Fibroblast of the aortic adventitia (primary cell): ENCODE measurements at places on chromosomes 1 and 21. TPM values are rescaled to one million over a fixed set of nuclear protein-coding genes. Genes with fewer than 3 reads are reported as not detected.

- no peak for DNase-seq
These were observed 46.5 kb downstream of the NENF start for GRCh38 chr1:212479188-212479587.

Gene ADCY10
- total RNA-seq = 0.09 and 0.25 TPM in 2 replicates

Gene TRIM67
- not detected in 2 replicates for total RNA-seq

DNA sequence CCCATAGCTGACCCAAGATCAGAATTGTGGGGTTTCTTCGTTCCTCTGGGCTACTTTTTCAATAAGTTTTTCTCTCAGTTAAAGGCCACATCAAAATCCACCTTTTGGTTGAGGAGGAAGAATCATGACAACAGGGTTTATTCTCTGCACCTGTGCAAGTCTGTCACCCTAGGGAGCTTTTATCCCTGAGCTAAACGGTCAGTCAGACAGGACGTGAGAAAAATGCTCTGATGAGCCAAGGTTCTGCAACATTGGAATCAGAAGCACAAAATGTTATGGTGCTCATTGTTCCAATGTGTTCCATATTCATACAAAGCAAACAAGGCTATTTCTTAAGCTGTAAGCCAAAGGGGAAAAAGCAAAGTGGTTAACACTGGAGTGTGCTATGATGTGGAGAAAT lies 7.4 kb upstream of the ERICH3 start:
- no peak for DNase-seq

Gene NBPF4
- not detected in 2 replicates for total RNA-seq

- no peak for DNase-seq
These were observed 149.9 kb upstream of the ZNF648 start for GRCh38 chr1:182211386-182211785.

- DNase-seq = peak; percentile 4
These were observed 2.6 kb downstream of the TEDDM1 start for GRCh38 chr1:182397653-182398393.

Gene DCST1
- total RNA-seq = not detected in 2 replicates

Gene LGALS8
- total RNA-seq = 58.4 and 64.8 TPM in 2 replicates

DNA sequence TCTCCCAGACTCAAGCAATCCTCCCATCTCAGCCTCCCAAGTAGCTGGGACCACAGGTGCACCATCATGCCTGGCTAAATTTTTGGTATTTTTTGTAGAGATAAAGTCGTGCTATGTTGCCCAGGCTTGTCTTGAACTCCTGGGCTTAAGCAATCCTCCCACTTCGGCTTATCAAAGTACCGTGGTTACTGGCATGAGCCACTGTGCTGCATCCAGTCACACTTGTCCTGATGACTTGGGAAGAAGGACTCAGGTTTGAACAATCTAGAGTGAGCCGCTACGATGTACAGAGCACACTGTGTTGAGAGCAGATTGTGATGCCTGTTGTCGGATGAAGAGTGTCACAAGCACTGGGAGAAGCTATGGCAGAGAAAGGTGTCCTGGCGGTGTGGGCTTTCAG lies 27.2 kb downstream of the RNF187 start:
- no peak for DNase-seq

- no peak for DNase-seq
These were observed 299.6 kb downstream of the LMX1A start for GRCh38 chr1:165056914-165057313.

DNA sequence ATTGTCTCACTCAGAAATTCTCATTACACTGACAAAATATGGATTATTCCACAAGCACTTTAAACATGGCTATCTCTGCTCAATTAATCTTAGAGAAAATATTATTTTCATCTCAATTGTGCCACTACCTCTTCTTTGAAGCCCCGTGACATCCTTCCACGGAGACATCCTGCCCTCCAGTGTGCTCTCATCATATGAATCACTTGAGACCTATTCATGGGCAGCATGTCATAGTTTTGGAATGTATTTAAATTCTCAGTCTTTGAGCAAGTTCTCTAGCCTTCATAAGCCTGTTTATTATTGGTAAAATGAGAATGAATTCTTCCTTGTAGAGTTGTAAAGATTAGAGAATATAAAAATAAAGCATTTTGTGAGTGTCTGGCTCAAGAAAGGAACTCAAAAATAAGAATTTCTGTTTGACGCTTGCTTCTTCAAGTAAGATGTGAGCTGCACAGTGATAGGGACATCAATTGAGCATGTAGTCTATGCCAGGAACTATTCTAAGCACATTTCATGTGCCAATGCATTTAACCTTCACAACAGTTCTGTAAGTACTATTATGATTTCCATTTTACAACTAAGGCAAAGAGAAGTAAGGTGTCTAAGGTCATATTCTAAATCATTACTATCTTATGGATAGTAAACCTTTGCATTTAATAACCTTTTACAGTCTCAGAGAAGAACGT lies 557.4 kb upstream of the ZRANB2 start:
- peak; percentile 56 for DNase-seq

DNA sequence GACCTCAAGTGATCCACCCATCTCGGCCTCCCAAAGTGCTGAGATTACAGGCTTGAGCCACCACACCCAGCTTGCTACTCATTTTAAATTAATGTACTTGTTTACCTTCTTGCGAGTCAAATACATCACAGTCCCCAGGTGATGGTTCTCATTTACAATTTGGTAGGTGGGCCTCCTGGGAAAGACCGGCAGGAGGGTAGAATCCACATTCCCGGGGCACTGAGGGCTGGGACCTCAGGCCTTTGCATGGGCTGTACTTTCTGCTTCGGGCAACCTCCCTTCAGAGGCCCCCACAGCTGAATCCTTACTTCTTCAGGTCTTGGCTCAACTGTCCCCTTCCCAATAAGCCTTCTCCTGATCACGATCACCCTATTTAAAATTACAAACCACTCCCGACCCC lies 165.5 kb downstream of the KAZN start:
- no peak for DNase-seq

DNA sequence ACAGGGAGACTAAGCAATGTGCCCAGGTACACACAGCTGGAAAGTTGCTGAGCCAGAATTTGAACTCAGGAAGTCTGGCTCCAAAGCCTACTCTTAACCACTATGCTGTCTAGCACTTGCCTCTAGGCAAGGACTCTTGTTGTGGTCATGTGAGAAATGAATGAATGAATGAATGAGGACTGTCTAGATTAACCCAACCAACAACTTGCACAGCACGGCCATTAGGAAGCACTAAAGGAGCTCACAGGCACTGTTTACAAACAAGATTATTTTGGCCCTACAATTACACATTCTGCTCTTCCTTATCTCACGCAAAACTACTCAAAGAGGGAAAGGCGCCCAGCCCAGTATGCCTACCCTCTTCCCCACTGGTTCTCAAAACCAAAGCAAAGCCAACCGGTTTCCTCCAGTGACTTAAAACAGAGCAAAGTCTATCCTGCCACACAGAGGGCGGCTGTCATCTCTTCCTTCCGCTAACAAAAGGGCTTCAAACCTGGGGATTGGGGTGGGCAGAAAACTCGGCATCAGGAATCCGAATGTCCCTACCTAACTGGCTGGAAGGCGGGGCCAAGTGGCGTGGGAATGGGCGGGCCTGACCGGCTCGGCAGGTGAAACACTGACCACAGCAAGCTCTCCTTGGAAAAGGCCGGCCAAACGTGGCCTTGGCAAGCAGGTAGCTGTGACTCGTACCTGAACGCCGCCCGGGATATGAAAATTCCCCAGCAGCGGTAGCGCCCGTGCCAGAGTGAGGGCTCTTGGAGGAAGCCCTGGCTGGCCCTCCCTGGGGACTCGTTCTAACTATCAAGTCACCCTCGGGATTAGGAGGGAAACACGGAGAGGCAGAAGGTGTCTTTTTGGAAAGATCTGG lies 948 bp downstream of the STK40 start:
- no peak for DNase-seq

Gene RBP7
- total RNA-seq = not detected in 2 replicates

- DNase-seq = peak; percentile 55
These were observed 45.8 kb upstream of the DMRTB1 start for GRCh38 chr1:53413175-53414001.

GRCh38 chr1:203901581-203901980 lies 40.2 kb downstream of the SNRPE start:
- no peak for DNase-seq

Gene ACTL8
- total RNA-seq = not detected in 2 replicates

GRCh38 chr21:31162827-31163226 lies 124.6 kb upstream of the KRTAP19-8 start:
- peak; percentile 34 for DNase-seq

Gene LCE3E
- not detected in 2 replicates for total RNA-seq

DNA sequence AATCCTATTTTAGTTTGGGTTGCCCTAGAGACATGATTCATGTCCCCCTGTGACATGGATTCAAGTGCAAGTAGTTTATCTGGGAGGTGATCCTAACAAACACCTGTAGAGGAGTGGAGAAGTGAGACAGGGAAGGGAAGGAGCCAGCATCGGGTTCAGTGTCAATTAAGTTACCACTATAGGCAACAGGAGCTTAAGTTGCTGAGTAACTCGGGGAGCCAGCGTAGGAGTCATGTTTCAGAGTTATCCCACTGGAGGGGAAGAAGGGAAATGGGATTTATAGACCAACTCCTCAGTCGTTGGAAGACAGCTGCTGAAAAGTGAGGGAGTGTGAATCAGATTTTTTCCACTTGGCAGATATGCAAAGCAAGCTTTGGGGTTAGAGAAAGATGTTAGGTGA lies 54.9 kb downstream of the SLC30A7 start:
- peak; percentile 11 for DNase-seq

DNA sequence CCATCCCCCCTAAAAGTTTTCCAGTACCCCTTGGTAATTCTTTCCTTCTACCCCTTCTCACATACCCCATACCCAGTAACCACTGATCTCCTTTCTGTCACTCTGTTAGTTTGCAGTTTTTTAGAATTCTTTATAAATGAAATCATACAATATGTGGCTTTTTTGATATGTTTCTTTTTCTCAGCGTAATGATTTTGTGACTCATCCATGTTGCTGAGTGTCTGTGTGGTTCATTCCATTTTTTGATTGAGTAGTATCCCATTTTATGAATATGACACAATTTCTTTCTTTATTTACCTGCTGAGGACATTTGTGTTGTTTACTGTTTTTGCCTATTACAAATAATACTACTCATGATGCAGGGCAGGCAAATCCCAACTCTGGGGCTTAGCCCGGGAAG lies 1605.3 kb downstream of the BRINP3 start:
- no peak for DNase-seq

Gene GUCA2A
- not detected in 2 replicates for total RNA-seq
